Sigmoid colon (tissue), 7 donors: ENCODE measurements at places on chromosomes 3 and 15.

GRCh38 chr15:47887241-47887800, 170.0 kb downstream of the SEMA6D start:
- H3K27me3 ChIP-seq: no peaks in the 10 kb centered on the region
- no peaks in the 10 kb centered on the region for H3K36me3 ChIP-seq
- no peak overlapping the region for H3K27ac ChIP-seq
- H3K4me3 ChIP-seq: no peak overlapping the region
- no peak for DNase-seq

GRCh38 chr15:99321468-99321867, 70.2 kb downstream of the LRRC28 start:
- no peak overlapping the region for H3K4me3 ChIP-seq
- no peaks in the 10 kb centered on the region for H3K4me1 ChIP-seq
- H3K27me3 ChIP-seq: no peaks in the 10 kb centered on the region
- no peak for DNase-seq

DNA sequence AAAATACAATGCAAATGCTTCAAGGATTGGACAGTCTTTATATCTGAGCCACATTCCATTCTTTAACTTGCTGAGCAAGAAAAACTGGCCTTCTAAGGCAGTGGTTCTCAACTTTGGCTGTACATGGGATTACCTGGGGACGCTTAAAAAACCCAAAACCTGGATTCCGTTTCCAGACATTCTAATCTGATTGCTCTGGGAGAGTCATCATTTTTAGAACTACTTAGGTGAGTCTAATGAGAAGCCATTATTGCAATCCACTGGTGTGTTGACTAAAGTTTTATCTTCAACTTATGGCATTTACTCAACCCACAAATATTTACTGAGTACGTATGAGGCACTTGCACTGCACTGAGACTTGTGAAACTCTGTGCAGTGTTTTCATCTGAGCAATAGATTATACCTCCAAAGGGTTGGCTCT, 195.7 kb upstream of the ATP11B start:
- no peak overlapping the region for H3K27ac ChIP-seq
- no peaks in the 10 kb centered on the region for H3K4me1 ChIP-seq
- no peaks in the 10 kb centered on the region for H3K27me3 ChIP-seq
- DNase-seq: no peak
- H3K36me3 ChIP-seq: no peaks in the 10 kb centered on the region

DNA sequence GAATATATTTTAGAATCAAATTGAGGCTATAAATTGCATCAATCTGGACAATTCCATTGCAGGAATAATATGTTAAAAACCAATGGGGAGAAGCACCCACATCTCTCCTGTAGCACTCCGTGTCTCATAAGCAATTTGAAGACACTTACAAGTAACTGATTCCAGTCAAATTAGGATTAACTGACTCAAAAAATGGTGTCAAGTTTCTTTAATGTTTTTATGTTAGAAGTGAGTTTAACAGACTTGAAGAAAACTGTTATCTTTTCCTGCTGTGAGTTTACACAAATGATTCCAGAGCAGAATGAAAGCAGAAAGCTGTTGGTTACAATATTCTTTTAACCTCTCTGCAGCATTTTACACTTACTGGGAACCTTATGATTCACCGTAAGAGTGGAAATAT, 23.2 kb downstream of the RLBP1 start:
- no peak for DNase-seq
- peak overlapping the region; percentile 58 for H3K27ac ChIP-seq
- no peaks in the 10 kb centered on the region for H3K4me1 ChIP-seq
- H3K36me3 ChIP-seq: peaks cover 4% of the 10 kb centered on the region

- H3K4me1 ChIP-seq: peaks cover 50% of the 10 kb centered on the region
- DNase-seq: peak; percentile 75
- H3K27ac ChIP-seq: peak overlapping the region; percentile 73
- H3K36me3 ChIP-seq: no peaks in the 10 kb centered on the region
- no peak overlapping the region for H3K4me3 ChIP-seq
- no peaks in the 10 kb centered on the region for H3K27me3 ChIP-seq
Observed at GRCh38 chr3:124878561-124879336, 8.4 kb downstream of the ITGB5 start.

- peaks cover 32% of the 10 kb centered on the region for H3K36me3 ChIP-seq
- peak overlapping the region; percentile 34 for H3K4me3 ChIP-seq
- DNase-seq: peak; percentile 75
- H3K27me3 ChIP-seq: no peaks in the 10 kb centered on the region
- peak overlapping the region; percentile 75 for H3K27ac ChIP-seq
- H3K4me1 ChIP-seq: peaks cover 65% of the 10 kb centered on the region
Observed at GRCh38 chr15:85583923-85584390, 203.6 kb downstream of the AKAP13 start.

GRCh38 chr3:112804021-112804420, 42.6 kb downstream of the CD200R1L start:
- H3K27me3 ChIP-seq: no peaks in the 10 kb centered on the region
- peaks cover 8% of the 10 kb centered on the region for H3K4me1 ChIP-seq
- no peak overlapping the region for H3K4me3 ChIP-seq
- no peak for DNase-seq

DNA sequence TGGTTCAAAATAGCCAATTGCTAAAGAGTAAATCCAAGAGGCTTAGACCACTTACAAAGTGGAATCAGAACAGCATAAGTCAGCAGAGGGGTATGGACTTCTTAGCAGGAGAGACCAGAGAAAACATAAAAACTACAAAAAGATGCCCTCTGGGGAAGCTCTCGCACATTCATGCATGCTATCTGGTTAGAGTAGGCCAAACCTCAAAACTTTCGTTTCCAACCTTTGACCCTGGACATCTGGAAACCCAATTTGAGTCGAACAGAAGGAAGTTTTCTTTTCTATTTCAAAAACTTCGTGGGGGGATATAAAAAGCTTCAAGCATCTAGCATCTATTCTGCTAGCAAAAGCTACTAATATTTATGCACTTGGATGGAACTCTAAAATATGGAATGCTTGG, 523.9 kb upstream of the AGTR1 start:
- H3K4me3 ChIP-seq: no peak overlapping the region
- DNase-seq: no peak
- no peaks in the 10 kb centered on the region for H3K4me1 ChIP-seq
- no peaks in the 10 kb centered on the region for H3K27me3 ChIP-seq
- no peaks in the 10 kb centered on the region for H3K36me3 ChIP-seq
